Fibroblast of skin of left biceps (primary cell): ENCODE measurements at places on chromosomes 6 and 20.

DNA sequence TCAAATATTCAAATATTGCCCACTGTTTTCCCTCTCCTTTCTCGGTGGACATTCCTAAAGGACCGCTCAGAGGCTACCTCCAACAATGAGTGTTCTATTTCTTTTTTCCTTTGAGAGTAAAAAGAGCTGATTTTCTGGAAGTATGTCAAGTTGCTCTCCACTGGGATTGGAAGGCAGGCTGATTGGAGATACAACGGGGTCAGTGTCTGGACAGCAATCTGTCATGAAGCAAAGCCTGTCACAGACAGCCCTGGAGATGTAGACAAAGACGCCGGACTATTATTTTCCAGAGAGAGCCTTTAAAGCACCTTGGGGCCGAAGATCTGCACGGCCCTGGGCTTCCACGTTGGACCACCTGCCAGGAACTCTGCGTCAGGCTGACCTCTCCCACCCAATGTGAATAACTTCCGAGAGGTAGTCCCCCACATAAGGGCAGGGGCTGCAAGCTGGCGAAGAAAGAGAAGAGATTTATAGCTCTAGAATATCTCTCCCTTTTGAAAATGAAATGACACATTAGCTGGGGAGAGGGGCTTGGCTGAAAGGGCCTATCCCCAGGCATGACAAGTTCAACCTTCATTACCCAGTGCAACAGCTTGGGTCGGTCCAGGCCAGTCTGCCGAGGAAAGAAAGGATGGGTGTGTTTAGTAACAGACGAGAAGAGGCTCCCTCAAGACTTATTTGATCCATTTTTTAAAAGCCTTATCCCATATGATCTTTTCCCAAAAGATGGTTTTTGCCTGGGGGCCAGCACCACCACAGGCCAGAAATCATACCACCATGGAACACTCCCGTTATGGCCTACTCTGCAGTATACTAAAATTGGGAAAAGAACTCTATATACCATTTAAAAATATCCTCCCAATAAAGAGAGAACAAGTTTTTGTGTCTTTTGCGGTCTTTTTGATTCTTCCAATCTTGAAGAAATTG is 131.1 kb downstream of the OLIG3 start:
- no peak for DNase-seq

GRCh38 chr6:38703949-38704590 is 1.1 kb upstream of the GLO1 start:
- DNase-seq = no peak

GRCh38 chr6:13396241-13396792 is 68.0 kb upstream of the TBC1D7 start:
- DNase-seq = no peak

DNA sequence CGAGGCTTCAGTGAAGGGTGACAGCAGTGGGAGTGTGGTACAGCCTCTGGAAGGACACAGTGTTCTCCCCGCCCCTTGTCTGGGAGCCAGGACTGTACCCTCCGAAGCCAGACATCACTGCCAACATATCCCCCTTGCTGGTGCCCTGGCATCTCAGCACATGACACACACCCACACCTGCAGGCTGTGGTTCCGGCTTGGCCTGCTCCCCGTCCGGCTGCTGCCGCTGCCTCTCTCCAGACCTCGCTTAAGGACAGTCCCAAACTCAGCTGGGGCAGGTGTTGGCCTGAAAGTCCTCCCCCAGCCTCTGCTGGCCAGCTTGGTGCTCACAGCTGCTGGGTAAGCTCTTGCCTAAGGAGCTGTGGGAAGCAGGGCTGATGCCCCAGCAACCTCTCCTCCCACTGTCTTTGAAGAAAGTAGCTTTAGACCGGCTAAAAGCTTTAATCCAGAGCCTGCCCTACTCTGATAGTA is 7.0 kb downstream of the EMILIN3 start:
- DNase-seq = no peak

DNA sequence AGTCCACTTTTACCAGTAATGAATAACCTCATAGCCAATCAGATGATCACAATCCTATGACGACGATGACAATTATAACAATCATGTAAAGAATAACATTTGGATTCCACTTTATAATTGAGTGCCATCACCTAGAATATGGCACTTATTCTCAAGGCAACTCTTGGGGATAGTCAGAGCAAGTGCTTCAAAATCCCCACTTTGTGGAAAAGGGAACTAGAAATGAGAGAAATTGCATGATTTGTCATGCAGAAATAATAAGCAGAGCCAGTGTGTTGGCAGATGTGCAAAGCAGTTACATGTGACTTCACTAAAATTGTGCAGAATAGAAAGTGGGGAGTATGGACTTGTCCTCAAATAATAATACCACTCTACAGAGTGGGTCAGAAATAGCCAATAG is 41.3 kb downstream of the FRK start:
- DNase-seq = no peak

DNA sequence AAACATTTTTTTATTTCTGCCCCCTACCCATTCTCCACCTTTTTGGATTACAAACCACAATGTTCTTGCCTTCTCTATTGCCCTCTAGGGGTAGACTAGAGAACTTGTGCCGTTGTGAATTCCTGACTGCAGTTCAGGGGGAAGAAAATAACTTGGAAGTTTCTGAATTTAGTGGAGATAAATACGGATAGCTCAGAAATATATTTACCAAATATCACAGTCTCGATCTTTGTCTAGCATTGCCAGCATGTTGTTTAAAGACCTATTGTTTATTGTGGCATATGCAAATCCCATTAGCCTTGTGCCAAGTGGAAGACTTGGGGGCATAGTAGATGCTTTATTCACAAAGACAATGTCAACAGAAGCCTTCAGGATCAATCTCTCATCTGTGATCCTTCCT is 154.1 kb upstream of the MMS22L start:
- no peak for DNase-seq

- DNase-seq = no peak
Measured at GRCh38 chr20:13174402-13174801, 46.7 kb upstream of the ISM1 start.

DNA sequence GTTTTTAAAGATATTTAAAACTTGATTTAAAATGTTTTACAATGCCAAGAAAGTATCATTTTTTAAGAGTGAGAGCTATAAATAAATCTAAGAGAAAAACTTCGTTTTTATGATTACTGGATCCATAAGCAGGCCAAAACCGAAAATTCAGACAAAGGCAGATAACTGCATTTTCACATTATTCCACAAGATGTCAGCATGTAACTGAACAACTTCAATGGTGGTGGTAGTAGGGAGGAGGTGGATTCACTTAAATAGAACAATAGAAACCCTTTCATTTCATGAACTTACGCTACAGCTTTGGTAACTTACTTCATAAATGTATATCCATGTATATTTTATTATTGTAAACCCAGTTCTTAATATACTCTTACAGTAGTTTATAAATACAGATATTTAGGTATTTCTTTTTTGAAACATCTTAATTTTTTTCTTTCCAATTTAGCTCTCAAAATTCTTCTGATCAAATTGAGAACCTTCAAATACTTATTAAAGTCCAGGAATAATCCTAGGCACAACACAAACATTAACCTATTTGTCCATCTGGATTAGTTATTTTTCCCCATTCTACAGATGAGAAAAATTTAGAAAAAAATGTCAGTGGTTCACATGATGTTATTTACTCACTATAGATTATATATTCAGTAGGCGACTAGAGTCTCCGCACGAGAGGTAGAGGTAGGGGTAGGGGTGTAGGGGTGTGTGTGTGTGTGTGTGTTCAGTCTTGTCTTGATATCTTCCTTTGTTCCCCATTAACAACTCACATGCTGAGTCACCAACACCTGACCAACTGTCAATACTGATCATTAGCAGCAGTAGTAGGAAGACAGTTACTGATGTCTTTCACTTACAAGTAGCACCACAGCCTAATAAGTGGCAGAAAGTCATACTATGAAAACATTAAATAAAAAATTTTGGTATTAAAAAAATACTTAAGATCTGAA is 111.5 kb downstream of the ARHGAP18 start:
- peak; percentile 44 for DNase-seq

GRCh38 chr6:147642458-147642857 is 134.0 kb downstream of the SAMD5 start:
- DNase-seq = no peak

- no peak for DNase-seq
Measured at GRCh38 chr6:139079018-139079417, 50.5 kb downstream of the ABRACL start.

DNA sequence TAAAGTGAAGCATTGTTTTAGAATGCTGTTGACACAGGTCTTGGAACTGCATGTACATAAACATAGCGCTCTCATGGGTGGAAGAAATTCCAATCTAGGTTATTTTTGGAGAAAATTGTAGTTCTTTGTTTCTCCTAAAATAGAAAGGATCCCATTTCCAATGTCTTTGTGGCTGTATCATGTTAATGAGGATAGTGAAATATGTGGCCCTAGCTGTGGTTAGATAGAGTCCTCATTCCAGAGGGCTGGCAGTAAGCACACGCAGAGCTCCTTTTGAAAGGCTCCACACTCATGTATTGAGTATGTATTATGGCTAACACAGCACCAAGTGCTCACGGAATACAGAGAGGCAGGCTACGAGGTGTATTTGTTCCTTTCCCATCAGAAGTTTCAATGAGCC is 60.9 kb downstream of the SNRNP48 start:
- DNase-seq = no peak

- no peak for DNase-seq
Measured at GRCh38 chr20:5606350-5606749, 143.9 kb upstream of the SHLD1 start.

GRCh38 chr20:50528804-50529351 is 18.7 kb downstream of the PTPN1 start:
- DNase-seq = no peak

GRCh38 chr6:158713469-158713868 is 63.6 kb downstream of the SYTL3 start:
- DNase-seq = no peak

DNA sequence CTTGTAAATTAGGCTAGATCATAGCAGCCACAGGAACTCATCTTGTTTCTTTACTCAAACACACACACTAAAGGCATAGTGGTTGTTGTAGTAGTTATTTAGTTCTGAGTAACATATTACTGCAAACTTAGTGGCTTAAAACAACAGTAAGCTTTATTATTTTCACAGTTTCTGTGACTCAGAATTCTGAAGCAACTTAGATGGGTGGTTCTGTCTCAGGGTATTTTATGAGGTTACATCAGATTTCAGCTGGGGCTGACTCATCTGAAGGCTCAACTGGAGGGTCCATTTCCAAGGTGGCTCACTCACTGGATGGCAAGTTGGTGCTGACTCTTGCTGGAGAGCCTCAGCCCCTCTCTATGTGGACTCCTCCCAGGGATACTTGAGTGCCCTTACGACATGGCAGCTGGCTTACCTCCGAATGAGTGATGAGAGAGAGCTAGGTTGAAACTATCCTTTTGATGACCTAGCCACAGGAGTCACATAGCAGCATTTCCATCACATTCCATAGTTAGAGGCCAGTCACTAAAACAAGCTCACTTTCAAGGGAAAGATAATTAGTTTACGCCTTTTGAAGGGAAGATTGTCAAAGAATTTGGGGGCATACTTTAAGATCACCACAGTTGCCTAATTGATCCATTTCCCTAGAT is 136.5 kb upstream of the PRND start:
- no peak for DNase-seq

GRCh38 chr6:9620687-9621086 is 794.2 kb downstream of the TFAP2A start:
- no peak for DNase-seq
